ENCODE measurements at places on chromosomes 6 and 20. TPM values are rescaled to one million over a fixed set of nuclear protein-coding genes. Genes with fewer than 3 reads are reported as not detected.

VSTM2L gene
- total RNA-seq: 5.9 TPM

TMEM74B gene
- total RNA-seq: 1.9 TPM

SLC12A5 gene
- 0.28 TPM for total RNA-seq

PSORS1C1 gene
- 2.3 TPM for total RNA-seq

CLVS2 gene
- 0.19 TPM for total RNA-seq

GRCh38 chr6:88111991-88112390 lies 54.2 kb downstream of the CNR1 start:
- DNase-seq: no peak
- H3K4me1 ChIP-seq: no peaks in the 10 kb centered on the region
- peaks cover 5% of the 10 kb centered on the region for H3K27me3 ChIP-seq
- H3K27ac ChIP-seq: no peak overlapping the region

DNA sequence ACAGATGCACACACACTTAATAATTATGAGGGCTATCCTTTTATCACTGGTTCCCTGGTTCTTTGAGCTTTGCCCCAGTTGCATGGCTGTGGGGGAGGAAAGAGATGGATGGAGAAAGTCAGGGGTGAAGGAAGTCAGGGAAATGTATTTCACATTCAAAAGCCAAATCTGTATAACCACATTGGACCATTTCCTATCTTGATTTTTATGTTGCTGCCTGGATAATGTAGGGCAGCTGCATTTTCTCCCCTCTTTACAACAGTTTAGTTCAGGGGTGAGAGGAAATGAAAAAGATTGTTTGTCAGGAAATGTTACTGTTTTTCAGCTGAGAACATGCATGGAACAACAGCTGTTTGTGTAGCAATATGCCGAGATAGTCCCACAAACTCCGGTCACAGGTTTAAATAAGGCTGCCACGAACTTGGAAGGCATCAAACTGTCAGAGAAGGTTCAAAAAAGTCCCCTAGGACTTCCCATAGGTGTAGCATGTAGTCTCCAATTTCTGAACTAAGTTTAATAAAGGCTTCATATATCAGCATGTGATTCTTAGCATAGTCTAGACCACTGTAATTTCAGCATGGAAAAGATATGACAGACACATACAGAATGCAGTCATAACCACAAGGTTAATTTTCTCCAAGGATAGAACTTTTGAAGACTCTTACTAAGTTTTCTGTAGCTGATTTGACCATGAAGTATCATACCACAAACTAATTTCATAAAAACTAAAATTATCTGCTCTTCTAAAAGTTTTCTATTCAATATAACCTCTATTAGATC lies 82.1 kb upstream of the COL21A1 start:
- H3K27ac ChIP-seq: peak overlapping the region; percentile 15
- H3K36me3 ChIP-seq: no peaks in the 10 kb centered on the region
- H3K4me3 ChIP-seq: no peak overlapping the region
- DNase-seq: no peak
- no peaks in the 10 kb centered on the region for H3K27me3 ChIP-seq

DNA sequence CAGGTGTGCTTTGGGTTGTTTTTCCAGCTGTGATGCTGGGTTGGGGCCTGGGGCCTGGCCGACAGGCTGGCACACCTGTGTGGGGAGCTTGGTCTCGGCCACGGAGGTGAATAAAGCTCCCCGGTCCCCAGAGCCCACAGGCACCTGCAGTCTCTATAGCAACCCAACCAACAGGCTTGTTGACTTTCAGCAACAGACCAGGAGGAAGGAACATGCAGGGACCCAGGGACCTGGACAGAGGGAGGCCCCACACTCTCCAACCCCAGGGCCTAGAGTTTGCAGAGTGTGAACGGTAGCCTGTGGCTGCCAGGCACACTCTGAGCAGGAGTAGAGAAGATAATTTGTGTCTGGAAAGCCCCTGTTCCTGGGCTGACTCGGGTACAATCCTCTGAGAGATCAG lies 14.6 kb upstream of the SYNJ2 start:
- no peak overlapping the region for H3K4me3 ChIP-seq
- no peak for DNase-seq
- no peak overlapping the region for H3K27ac ChIP-seq
- H3K4me1 ChIP-seq: peaks cover 9% of the 10 kb centered on the region
- H3K36me3 ChIP-seq: no peaks in the 10 kb centered on the region
- no peaks in the 10 kb centered on the region for H3K27me3 ChIP-seq

GRCh38 chr6:115796829-115797228 lies 263.9 kb downstream of the FRK start:
- H3K4me3 ChIP-seq: no peak overlapping the region
- no peaks in the 10 kb centered on the region for H3K27me3 ChIP-seq
- H3K27ac ChIP-seq: no peak overlapping the region
- no peaks in the 10 kb centered on the region for H3K36me3 ChIP-seq

DNA sequence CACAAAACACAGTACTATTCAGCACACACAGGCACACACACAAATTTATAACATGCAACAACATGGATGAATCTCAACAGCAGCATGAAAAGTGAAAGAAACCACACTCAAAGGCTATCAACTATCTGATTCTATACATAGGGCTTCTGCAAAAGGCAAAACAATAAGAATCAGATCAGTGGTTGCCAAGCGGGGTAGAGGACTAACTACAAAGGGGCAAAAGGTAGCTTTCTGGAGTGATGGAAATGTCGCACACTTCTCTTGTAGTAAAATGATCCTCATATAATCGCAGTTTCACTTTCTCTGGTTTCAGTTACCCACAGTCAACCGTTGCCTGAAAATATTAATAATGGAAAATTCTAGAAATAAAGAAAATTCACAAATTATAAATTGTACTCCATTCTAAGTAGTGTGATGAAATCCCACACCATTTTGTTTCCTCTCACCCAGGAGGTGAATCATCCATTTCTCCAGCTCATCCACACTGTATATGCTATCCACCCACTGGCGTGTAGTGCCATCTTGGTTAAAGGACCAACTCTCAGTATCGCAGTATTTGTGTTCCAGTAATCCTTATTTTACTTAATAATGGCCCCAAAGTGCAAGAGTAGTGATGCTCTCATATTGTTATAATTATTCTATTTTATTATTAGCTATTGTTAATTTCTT lies 12.8 kb upstream of the PLN start:
- peaks cover 31% of the 10 kb centered on the region for H3K4me1 ChIP-seq
- no peak overlapping the region for H3K4me3 ChIP-seq
- H3K27me3 ChIP-seq: no peaks in the 10 kb centered on the region
- no peak for DNase-seq
- H3K27ac ChIP-seq: no peak overlapping the region

GRCh38 chr20:21053002-21053762 lies 53.0 kb downstream of the LINC00237 start:
- H3K4me3 ChIP-seq: no peak overlapping the region
- no peak for DNase-seq
- H3K27me3 ChIP-seq: peaks cover 20% of the 10 kb centered on the region
- no peak overlapping the region for H3K27ac ChIP-seq

DNA sequence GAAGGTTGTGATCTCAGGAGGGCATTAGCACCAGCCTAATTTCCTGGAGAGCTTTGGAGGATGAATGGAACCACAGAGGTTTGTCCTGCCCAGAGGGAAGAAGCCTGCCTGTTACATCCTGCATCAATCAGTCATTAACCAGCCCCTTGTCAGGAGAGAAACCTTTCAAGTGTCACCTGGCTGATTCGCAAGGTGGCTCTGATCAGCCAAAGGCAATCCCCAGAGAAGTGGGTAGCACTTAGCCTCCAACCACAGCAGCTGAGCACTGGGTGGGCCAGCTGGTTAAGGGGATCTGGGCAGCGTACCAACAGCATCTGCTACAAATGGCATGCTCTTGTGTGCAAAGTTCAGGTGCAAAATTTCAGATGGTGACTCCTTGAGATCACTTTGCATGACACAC lies 26.9 kb downstream of the ANKEF1 start:
- no peak overlapping the region for H3K27ac ChIP-seq
- H3K4me1 ChIP-seq: no peaks in the 10 kb centered on the region
- peaks cover 4% of the 10 kb centered on the region for H3K27me3 ChIP-seq
- H3K36me3 ChIP-seq: no peaks in the 10 kb centered on the region
- no peak overlapping the region for H3K4me3 ChIP-seq

GRCh38 chr20:2952766-2953165 lies 79.5 kb downstream of the PTPRA start:
- H3K4me3 ChIP-seq: no peak overlapping the region
- H3K36me3 ChIP-seq: no peaks in the 10 kb centered on the region
- DNase-seq: no peak

DNA sequence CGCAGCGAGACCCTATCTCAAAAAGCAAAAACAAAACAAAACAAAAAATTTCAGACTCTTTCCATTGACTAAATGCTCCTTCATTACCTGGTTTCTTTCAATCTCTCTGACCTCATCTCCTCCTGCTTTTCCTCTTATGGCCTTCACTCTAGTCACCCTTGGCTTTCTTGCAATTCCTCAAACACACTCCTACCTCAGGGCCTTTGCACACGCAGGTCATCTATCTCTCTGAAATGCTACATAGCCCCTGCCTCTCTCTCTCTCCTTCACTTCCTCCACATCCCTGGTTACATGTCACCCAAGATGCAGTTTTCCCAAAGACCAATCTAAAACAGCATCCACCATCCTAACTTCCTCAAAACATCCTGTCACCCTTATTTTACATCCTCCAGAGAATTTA lies 96.8 kb downstream of the PREX1 start:
- H3K36me3 ChIP-seq: peaks cover 9% of the 10 kb centered on the region
- H3K27ac ChIP-seq: no peak overlapping the region
- no peak overlapping the region for H3K4me3 ChIP-seq

DNA sequence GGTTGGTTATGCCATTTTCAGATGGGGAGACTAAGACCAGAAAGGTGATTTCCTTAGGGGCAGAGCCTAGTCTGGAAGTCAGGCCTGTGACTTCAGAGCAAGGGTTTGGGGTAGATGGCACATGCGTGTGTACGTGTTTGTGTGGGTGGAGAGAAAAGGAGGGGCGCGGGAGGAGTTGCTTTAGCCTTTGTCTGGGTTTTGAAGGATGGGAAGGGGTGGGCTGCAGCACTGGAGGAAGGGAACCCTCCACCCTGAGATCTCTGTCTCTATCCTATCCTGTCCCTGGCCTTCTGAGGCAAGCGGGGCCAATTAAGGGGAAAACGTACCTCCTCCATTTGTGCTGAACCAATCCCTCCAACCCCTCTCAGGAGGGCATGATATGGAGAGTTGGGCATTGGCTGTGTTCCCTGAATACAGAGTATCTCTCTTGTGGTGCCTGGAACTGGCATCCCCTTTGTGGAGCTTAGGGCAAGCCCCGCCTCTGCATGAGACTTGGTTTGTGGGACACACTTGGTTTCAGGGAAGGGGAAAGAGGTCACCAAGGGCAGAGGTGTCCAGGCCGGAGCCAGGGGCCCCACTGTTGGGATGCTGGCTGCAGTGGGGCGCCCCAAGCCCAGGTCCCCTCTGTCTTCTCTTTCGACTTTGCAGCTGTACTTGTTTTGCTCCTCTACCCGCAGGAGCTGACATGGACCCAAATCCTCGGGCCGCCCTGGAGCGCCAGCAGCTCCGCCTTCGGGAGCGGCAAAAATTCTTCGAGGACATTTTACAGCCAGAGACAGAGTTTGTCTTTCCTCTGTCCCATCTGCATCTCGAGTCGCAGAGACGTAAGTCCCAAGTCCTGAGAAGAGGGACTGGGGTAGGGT lies at the start of gene DBNDD2:
Gene DBNDD2, plus strand, starts transcription at position 507 of the 863 bp plus-strand sequence. Its CDS starts 179 bp downstream, at position 686.
- H3K36me3 ChIP-seq: no peaks in the 10 kb centered on the region
- H3K4me1 ChIP-seq: peaks cover 50% of the 10 kb centered on the region
- H3K27ac ChIP-seq: peak within 1 kb of the TSS; percentile 99
- DNase-seq: peak; percentile 40
- no peaks in the 10 kb centered on the region for H3K27me3 ChIP-seq

DNA sequence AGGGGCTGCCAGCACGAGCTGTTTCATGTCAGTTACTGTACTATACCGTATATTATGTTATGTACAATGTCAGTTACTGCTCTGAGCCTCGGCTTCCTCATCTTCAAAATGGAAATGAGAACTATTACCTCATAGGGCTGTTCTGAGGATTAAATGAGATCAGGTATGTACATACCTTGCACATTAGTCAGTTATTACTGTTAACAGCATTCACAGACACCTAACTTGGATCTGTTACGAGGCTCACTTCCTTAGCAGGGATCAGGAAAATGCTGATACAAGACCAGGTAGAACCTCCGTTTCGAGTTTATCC lies 69.7 kb upstream of the TBC1D7 start:
- H3K4me1 ChIP-seq: peaks cover 79% of the 10 kb centered on the region
- no peaks in the 10 kb centered on the region for H3K27me3 ChIP-seq
- no peak for DNase-seq

DNA sequence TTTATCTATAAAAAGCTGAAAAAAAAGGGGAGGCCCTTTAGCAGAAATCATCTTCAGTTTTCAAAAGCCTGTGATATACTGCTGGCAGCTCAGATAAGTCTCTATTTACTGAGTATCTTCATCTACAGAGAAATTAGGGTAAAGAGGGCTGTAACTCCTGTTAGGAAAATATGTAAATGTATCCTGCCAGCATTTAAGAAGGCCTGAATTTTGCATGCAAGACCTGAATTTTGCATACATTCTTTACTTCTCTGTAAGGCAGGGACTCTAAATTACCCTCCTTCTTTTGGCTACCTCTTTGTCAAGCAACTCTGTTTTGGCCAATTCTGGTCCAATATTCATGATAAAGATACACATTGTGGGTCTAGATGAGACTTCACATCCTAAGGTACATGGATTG lies 150.6 kb upstream of the SPACA1 start:
- H3K27ac ChIP-seq: no peak overlapping the region
- no peaks in the 10 kb centered on the region for H3K4me1 ChIP-seq
- no peaks in the 10 kb centered on the region for H3K36me3 ChIP-seq
- no peaks in the 10 kb centered on the region for H3K27me3 ChIP-seq
- no peak overlapping the region for H3K4me3 ChIP-seq
- DNase-seq: no peak

DNA sequence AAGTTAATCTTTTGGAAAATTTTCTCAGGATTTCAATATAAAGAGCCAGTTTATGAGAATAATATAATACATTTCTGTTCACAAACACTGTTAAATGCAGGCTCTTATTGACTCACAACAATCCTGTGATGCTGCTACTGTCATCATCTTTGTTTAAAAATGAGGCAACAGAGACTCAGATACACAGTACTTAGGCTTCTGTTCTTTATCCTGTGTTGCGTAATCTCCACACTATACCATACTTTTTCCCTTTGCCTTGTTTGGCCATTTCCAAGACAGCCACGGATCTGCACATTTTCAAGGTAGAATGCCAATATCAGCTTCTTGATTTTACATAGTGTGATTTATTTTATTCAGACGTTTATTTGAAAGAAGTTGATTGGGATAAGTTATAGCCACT lies 699.0 kb upstream of the CITED2 start:
- no peak overlapping the region for H3K27ac ChIP-seq
- no peaks in the 10 kb centered on the region for H3K36me3 ChIP-seq
- no peak for DNase-seq
- H3K27me3 ChIP-seq: no peaks in the 10 kb centered on the region

DNA sequence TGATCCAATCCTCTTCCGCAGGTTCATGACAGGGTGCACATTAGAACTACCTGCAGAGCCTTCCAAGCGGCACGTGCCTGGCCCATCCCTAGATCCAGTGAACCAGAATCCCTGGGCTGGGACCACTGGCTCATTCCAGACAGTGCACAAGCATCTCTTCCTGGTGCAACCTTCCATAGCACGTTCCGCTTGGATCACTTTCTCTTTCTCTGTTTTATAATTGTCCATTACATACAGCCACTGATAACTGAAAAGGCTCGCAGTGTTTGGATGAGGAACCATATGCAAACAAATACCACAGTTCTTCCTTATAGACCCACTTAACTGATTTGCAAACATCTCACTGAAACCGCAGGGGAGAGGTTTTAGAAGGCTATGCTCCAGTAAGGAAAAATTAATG lies 59.6 kb upstream of the DDR1 start:
- no peak for DNase-seq
- no peak overlapping the region for H3K27ac ChIP-seq
- H3K27me3 ChIP-seq: no peaks in the 10 kb centered on the region
- peaks cover 33% of the 10 kb centered on the region for H3K4me1 ChIP-seq
- no peaks in the 10 kb centered on the region for H3K36me3 ChIP-seq
- no peak overlapping the region for H3K4me3 ChIP-seq
